ENCODE measurements at places on chromosomes 5 and 9.
A peak's percentile ranks its signal among the peaks of the same experiment; 100 is the strongest.

DNA sequence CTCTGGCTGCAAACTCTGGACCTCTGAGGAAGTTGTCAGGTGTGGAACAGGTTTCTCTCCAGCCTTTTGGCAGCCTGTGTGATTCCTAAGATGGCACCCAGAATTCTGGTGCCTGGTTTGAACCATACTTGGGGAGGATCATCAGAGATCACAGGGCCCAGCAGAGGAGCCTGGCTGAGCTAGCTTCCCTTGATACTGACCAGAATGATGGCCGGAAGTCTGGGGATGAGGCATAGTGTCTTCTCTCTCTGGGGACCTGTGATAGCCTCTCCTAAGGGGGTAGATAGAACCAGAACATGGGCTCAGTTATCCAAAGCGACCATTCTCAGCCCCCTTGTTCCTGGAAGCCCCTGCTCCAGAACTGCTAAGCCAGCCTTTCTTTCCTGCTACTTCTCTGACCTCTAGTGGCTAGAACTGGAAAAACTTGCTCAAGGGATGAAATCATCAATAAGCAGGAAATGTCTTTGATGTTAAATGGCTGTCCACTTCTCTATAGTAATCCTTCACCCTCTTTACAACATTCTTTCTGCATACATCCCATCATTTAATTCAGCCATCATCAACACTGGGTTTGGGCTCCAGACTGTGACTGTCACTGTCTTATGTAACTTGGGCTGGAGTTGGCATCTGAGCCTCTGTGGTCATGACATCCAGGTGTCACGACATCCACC is 55.1 kb downstream of the C9orf152 start:
- DNase-seq: peak; percentile 20

GRCh38 chr9:32264170-32264864 is 120.1 kb upstream of the ACO1 start:
- no peak for DNase-seq

- no peak for DNase-seq
Measured at GRCh38 chr9:18979367-18979766, 53.6 kb downstream of the SAXO1 start.

- DNase-seq: peak; percentile 59
Measured at GRCh38 chr5:103340717-103341388, 82.3 kb downstream of the MACIR start.

GRCh38 chr9:136709454-136710109 is 2.8 kb upstream of the DIPK1B start:
- no peak for DNase-seq

DNA sequence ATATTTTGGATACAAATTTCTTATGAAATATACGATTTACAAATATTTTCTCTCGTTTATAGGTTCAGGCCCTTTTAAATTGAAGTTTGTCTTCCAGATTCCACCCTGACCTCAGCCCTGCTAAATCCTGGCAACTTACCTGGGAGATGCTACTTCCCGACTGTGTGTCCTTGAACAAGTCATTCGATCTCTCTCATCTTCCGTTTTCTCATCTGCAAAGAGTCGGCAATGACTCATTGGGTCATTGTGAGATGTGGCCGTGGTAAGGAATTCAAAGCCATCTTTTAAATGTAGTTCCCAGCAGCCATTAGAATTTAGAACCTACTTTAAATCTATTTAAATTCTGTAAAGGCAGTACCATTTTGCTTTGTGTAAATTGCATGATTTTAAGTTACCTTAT is 72.5 kb downstream of the LHX2 start:
- no peak for DNase-seq

DNA sequence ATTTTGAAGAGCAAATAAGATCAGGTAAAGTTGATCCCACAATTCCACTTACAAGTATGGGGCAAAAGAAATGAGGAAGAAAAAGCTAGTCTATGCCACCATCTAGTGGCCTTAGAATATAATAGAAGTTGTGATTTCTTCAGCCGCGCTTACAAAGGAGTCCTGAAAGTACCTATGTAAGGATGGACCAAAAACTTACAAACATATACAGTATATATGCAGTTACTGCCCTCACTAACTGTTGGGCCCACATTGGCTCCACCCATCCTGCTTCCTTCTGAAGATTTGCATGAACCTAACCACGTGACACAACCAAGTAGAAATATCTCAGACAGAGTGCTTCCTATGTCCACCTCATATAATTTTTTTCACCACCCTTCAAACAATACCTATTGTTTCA is 11.7 kb upstream of the OR13D1 start:
- peak; percentile 14 for DNase-seq

DNA sequence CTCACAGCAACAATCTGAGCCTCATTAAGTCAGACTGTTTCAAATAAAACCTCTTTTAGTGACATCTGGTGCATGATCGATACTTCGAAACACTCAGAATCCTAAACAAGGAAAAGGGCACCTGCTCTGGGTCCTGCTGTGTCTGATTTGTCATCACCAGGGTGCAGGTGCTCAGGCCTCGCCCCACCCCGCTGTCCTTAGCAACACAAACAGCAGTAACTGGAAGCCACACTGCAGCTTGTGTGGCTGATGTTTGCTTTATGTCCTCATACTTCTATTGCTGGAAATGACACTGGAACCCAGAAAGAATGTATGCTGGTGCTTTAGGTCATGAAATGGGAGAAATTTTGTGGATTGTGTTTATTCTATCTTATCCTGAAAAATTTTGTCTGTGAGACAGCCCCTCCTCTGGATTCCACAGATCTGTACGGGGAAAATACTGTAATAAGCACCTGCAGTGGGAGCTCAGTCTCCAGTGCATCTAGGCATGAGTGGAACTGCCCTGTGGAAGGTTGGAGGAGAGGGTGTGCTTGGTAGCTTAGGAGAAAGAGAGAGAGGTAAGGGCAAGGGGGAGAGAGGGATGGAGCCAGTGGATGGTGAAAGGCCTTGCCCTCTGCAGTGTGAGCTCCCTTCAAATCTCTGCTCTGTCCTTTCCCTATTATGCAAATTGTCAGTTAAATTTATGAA is 284.2 kb downstream of the SMARCA2 start:
- no peak for DNase-seq

DNA sequence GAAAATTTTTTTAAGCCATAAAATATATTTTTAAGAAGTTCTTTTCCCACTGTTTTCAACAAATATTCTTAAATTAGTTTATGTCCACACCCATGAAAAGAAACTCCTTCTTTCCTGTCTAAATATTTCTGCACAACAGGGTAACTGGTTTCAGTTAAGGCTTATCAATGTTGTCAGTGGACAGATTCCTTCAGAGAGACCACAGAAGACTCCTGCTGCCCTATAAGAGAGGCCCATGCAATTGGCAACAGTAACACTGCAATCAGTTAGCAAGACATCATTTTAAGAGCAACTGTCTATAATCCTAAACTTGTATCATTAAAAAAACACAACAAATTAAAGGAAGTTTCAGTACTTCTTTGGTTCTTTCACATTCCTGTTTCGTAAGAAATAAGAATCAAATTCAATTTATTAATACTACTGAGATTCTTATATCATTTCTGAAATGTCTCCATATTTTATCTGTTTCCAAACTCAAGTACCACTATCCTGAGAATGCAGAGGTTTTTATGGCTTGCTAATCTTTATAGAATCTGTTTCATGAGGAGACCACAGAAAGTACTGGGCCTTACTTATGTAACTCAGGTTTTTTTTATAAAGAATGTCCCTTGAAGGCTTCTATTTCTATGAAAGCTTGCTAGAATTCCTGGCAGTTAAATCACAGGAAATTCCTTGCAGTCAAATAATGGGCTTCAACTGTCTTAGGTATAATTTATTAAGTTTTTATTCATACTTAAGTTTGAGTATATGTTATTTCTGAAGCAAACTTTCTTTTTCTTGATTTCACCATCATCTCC is 240.2 kb downstream of the RFX3 start:
- DNase-seq: no peak

DNA sequence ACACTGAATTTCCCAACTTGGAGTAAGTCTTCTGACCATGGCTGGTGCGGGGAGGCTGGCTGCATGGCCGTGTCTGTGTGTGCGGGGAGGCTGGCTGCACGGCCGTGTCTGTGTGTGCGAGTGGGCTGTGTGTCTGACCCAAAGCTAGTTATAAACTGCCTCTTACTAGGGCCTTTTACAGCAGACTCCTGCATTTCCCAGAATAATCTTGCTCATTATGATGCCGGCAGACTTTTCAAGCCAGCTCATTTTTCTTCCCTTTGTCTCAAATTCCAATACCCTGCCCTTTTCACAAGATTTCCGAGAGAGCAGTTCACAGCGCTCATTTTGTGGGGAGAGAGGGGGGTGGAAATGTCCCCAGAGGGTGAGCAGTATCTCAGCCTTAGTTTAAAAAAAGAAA is 470.7 kb upstream of the BRINP1 start:
- DNase-seq: no peak

DNA sequence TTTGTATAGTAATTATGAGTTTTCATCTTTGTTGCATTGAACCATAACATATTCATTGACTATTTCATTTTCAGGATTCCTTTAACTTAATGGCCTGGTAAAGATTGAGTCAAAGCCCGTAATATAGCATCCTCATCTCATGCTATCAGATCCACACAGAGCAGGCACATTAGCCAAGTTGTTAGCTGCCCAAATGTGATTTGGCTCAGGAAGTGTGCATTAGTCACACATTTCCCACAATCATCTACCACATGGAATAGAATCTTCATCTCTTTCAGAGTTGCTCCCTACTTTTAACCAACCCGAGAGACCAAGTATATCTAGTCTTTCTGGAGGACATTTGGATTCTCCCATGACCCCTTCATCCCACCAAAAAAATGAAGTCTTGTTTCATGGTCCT is 481.0 kb upstream of the PTGER4 start:
- no peak for DNase-seq

DNA sequence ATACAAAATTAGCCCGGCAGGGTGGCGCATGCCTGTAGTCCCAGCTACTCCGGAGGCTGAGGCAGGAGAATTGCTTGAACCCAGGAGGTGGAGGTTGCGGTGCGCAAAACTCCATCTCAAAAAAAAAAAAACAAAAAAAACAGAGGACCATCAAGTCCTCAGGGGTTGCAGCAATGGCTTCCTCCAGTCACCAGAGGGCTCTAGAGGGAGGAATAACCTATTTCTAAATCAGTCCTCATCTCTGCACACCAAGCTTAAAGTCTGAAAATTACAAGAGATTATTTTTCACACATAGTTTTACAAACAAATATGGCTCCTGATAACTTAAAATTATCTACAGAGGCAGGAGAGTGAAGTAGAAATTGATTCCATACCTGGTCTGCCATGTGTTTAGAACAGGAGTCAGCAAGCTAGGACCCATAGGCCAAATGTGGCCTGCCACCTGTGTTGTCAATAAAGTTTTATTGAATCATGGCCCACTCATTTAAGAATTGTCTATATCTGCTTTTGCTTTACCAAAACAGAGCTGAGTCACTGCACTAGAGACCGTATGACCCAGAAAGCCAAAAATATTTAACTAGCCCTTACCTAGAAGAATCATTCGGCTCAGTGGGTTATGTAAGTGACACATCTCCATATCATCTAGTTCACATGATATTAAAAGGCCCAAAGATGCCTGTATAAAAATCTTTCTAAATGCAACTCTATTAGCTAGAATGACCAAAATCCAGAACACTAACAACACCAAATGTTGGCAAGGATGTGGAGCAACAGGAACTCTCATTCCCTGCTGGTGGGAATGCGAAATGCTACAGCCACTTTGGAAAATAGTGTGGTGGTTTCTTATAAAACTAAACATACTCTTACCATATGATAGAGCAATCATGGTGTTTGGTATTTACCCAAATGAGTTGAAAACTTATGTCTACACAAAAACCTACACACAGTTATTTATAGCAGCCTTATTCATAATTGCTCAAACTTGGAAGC is 207.7 kb downstream of the FRMD3 start:
- no peak for DNase-seq

DNA sequence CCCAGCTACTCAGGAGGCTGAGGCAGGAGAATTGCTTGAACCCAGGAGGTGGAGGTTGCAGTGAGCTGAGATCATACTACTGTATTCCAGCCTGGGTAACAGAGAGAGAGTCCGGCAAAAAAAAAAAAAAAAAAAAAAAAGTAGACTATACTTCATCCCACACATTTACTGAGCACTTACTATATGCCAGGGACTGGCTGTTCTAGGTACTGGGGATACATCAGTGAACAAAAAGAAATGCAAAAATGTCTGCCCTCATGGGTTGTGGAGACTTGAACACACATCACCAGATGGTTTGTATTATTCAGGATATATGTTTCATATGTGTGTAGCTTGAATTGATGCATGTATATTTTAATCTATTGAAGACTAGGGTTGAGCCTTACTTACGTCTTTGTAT is 2.9 kb upstream of the LHFPL2 start:
- no peak for DNase-seq

Measured in GM06990 (cell line).